Cerebellar cortex (tissue), 1 donor: ENCODE measurements at places on chromosomes 1 and 21.

- DNase-seq = no peak
Observed at GRCh38 chr1:110464340-110464739, 13.4 kb downstream of the PROK1 start.

DNA sequence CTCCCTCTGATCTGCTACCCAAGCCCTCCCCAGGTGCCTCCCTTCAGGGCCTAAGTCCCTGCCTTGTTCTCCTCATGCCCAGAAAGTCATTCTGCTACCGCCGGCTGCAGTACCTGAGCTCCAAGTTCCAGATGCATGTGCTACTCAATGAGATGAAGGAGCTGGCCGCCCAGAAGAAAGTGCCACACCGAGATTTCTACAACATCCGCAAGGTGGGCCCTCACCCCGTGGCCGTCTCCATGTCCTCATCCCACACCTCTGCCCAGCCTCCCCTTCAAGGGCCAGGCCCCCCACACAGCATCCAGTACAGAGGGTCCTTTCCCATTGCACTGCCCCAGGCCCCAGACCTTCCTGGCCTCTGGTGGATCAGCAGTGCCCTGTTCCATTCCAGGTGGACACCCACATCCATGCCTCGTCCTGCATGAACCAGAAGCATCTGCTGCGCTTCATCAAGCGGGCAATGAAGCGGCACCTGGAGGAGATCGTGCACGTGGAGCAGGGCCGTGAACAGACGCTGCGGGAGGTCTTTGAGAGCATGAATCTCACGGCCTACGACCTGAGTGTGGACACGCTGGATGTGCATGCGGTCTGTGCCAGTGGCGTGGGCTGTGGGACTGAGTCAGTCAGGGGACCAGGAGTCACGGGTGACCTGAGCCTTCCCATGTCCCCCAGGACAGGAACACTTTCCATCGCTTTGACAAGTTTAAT lies 8.2 kb downstream of the AMPD2 start:
- DNase-seq = no peak

GRCh38 chr1:89980605-89981004 lies 14.3 kb upstream of the ZNF326 start:
- no peak for DNase-seq

- no peak for DNase-seq
Observed at GRCh38 chr21:45827881-45828579, 153.5 kb upstream of the COL6A1 start.

DNA sequence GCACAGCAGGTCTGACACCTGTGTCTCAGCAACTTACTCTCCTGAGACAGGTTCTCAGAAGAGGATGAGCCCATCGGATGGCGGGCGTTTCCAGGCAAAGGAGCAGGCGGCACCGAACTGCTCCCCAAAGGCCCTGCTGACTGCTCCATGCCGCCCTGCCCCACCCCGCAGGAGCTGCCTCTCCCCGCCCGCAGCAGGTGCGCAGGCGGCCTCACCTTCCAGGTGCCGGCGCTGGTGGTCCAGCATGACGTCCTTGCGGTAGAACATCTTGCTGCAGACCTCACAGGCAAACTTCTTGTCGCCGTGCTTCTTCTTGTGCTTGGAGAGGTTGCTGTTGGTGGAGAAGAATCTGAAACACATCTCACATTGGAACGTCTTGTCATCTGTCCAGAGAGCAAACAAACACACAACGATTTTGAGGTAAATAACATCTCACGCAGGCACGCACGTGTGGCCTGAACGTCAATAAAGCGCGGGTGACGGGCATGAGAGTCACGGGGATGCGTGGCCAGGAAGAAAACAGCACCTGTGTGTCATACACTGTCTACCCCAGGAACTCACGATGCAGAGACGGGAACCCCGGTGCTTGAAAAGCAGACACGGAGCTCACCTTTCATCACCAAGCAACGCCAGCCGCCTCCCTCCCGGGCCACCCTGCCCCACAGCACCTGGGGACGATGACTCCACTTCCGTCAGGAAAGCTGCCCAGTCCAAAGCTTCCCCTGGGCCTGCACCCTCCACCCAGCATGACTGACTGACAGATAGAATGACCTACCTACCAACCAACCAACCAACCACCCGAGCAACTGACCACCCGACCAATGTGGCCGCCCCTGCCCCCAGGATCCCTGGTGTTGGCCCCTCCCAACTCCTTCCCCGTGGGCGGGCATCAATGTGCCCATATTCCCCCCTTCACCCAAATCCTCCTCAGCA lies 50.9 kb downstream of the PRDM15 start:
- no peak for DNase-seq

- DNase-seq = no peak
Observed at GRCh38 chr1:181140891-181141290, 52.4 kb downstream of the IER5 start.

- no peak for DNase-seq
Observed at GRCh38 chr1:90341516-90341915, 346.6 kb downstream of the ZNF326 start.

DNA sequence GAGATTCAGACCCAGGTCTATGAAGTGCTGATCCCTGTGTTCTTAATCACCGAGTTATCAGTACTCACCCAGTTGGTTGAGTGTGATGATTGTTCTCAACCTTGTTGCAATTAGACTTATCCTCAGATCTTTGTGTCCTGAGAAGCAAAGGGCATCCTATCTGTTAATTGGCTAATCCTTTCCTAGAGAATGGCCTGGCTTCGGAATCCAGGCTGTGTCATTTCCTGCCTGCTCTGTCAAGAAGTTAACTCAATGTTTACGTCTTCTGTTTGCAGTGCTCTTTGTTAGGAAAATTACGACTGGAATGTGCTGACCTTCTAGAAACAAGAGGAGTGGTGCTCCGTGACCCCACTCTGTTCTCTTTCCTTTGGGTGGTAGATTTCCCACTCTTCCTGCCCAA lies 14.7 kb downstream of the GAS5 start:
- no peak for DNase-seq

- DNase-seq = no peak
Observed at GRCh38 chr1:116451702-116452101, 78.7 kb downstream of the ATP1A1 start.

GRCh38 chr1:147516157-147516917 lies 25.0 kb upstream of the BCL9 start:
- no peak for DNase-seq

GRCh38 chr1:71049951-71050598 lies 2.5 kb upstream of the PTGER3 start:
- DNase-seq = peak; percentile 65

DNA sequence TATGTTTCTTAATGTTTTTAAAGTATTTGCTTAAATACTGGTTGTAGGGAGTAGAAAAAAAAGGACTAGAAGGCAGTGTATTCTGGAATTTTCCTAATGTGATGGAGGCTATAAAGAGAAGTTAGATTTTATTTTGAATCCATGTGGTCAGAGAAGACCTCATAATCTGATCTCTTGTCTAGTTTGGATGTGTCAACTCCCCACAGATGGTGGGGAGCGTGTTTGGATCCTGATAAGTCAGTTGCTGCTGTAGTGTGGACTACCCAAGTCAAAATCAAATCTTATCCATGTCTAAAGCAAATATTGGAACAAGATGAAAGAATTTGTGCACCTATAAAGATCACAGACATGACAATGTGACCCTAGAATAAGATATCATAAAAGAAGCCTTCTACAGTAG lies 918.0 kb downstream of the LTN1 start:
- DNase-seq = no peak

- no peak for DNase-seq
Observed at GRCh38 chr1:46404482-46405196, 10.5 kb downstream of the FAAH start.

GRCh38 chr1:173866413-173867115 lies 1.2 kb downstream of the GAS5 start:
- peak; percentile 32 for DNase-seq

DNA sequence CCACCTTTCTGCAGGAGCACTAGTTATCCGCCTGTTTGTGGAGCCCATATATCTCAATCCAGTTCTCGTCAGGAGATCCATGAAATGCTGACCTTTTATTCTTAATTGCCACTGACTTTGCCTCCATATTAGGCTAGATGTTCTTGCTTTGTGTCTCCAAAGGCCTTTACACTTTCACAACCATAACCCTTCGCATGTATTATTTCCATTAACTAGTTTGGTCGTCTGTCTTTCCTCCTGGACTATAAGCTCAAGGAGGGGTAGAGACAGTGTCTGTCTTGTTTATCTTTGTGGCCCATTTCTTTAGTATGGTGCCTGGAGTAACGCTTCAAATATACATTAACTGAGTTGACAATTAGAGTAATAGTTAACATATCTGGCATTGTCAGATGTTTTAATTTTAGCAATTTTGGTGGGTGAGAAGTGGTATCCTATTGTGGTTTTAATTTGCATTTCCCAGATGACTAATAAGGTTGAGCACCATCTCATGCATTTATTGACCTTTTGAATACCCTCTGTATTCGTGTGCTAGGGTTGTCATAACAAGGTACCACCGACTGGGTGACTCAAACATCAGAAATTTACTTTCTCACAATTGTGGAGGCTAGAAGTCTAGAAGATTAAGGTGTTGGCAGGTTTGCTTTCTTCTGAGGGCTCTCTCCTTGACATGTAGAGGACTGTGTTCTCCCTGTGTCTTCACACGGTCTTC lies 21.7 kb upstream of the IL12RB2 start:
- DNase-seq = no peak

GRCh38 chr1:100955322-100955721 lies 59.4 kb downstream of the SLC30A7 start:
- DNase-seq = no peak

DNA sequence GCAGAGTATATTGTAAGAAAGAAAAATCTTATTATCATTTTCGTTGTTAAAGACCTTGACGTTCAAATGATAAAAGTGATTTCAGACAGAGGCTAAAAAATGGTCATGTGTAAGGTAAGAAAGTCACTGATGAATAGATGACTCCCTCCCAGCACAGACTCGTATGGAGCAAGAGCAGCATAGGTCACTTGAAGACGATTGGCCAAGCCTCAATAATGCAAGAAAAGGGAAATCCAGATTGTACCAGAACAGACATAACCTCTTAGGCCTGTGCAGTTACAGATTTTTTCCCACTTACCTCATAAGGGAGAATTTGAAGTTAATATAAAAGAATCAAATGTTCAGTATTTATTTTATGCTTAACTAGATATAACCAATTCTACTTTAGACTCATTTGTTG lies 16.3 kb upstream of the OLFML2B start:
- DNase-seq = no peak

DNA sequence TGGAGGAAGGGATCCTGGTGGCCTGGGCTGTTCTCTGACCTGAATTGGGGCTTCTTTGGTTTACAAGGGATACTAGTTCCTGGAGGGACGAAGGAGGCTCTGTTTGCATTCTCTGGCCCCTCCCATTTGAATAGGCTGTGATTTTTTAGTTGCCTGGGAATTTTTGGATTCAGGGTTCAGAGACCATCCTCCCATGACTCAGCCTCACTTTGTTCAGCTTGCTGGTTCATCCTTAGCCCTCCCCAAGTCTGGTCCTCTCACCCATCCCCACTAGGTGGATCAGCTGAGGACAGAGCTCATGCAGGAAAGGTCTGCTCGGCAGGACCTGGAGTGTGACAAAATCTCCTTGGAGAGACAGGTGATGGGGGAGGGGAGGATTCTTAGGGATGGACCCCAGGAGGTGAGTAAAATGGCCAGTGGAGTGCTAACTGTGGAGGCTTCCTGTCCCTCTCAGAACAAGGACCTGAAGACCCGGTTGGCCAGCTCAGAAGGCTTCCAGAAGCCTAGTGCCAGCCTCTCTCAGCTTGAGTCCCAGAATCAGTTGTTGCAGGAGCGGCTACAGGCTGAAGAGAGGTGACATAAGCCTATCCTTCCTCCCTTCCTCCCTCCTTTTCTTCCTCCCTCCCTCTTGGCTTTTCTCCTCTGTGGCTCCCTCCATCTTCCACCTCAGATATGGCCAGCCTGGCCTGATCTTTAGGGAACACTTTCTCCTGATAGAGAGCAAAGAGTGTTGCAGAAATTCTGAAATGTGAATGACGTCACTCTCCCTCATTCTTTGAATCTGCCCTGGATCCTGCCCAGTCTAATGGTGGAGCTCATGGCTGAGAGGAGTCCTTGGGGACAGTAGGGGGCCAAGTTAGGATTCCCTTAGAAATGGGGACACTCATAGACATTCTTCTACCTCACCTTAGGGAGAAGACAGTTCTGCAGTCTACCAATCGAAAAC lies 4.5 kb upstream of the TUFT1 start:
- no peak for DNase-seq

DNA sequence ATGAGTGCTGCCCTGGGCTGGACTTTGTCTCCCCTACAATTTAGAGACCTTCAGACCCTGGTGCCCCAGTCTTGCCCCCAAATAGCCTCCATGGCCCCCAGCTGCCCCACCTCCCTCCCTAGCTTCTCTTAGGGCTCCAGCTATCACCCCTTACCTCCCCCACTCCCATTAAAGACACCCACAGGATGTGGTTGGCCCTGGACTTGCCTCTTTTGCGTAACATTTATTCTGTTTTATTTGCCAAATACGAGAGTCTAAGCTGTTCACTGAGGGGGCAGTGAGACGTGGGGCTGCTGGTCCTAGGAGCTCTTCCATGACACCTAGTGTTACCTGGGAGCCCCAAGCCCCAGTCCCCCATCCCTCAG lies 4.5 kb downstream of the ZC3H12A start:
- DNase-seq = no peak

DNA sequence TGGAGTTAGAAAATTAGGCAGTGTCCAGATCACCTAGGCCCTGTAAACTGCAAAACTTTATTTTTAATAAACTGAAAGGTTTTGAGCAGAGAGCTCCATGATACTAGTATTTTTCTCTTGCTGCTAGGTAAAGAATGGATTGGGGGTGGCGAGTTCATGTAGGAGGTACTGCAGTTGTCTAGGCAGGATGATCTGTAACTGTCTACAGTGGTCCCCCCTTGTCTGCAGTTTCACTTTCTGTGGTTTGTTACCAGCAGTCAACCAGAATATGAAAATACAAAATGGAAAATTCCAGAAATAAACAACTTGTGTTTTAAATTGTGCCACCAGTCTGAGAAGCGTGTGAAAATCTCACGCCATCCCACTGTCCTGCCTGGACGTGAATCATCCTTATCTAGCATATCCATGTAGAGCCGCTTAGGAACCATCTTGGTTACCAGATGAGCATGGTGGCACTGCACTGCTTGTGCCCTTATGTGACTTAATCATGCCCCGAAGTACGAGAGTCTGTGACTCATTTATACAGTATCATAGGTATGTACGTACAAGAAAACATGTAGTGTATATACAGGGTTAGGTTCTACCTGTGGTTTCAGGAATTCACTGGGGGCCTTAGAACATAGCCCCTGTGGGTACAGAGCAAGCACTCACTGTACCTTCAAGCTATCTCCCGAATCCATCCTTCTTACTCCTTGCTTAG lies 94.2 kb downstream of the AHCTF1 start:
- no peak for DNase-seq

- no peak for DNase-seq
Observed at GRCh38 chr21:32719085-32719484, 8.7 kb downstream of the SYNJ1 start.
